ENCODE measurements at places on chromosomes 4 and X.

- DNase-seq = no peak
These were observed 6.9 kb downstream of the PRRG3 start for GRCh38 chrX:151702026-151702714.

DNA sequence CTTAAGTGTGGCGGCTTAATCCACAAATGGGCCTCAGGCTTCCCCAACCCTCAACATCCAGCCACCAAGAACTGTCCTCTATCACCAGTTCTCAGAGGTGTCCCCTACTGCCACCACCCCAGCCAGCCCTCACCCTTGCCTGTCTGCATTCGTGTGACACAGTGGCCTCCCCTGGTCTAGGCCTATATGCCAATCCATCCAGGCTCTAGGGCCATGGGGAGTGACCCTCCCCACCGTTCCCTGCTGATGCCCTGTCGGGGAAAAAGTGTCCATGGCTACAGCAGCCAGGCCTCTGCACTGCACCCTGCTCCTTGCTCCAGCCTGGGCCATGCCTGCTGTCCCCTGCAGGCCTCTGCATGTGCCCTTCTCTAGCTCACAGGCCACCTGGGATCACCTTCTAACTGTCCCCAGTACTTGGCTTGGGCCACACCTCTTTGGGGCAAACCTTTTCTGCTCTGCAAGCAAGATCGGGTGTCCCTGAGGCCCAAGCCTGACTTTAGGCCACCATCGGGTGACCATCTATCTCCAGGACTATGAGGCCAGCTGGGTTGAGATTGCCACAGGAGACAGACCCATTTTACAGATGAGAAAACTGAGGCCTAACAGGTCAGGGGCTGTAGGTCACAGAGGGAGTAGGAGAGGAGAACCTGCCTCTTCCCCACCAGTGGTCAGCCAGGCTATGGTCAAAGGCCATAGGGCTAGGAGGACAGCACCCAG is 75.8 kb downstream of the JAKMIP1 start:
- no peak for DNase-seq

DNA sequence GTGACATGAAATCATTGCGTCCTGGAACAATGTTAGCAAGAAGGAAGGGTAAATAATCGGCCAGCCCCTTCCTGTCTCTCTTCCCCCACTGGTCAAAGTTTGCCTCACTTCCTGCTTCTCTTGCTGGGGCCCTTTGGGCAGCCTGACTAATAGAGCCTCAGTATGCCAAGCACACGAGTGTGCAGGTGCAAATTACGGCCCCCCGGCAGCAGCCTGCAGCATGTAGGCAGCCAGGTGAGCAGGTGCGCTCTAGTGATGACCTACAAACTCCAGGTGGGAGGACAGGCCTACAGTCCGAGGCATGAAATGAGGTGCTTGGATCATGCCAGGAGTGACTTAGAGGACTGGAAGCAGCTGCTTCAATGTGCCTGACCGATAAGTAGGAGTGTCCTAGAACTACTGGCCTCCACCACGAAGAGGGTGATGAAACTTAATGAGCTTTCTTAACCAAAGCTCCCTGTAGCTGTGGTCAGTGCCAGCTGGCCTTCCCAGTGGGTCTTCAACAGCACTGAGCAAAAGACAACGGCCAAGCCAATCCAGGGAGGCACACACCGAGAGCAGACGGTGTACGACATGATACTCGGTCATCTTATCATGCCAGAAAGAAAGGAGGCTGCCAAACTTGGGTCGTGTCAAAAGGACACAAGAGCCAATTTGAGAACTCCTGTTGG is 26.1 kb upstream of the FAT1 start:
- no peak for DNase-seq

GRCh38 chr4:143351149-143351691 is 14.5 kb downstream of the GAB1 start:
- no peak for DNase-seq

DNA sequence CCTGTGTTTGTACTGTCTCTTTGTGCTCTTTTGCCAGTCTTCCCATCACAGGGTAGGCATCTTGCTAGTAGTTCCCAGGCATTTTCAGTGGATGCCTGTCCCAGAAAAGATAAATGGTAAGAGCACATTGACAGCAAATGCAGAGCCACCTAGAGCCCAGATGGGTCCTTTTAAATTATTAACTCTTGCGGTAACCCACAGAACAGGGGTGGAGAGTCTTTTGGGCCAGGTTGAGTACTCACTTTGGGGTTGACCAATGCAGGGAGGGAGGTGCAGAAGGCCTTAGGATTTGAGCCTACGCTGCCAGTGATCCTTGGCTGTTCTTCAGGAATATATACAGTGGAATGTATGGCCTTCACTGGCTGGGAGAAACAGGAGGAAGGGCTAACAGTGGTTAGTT is 173.8 kb downstream of the MSN start:
- DNase-seq = no peak

GRCh38 chrX:30814978-30815377 is 74.1 kb downstream of the TAB3 start:
- no peak for DNase-seq

DNA sequence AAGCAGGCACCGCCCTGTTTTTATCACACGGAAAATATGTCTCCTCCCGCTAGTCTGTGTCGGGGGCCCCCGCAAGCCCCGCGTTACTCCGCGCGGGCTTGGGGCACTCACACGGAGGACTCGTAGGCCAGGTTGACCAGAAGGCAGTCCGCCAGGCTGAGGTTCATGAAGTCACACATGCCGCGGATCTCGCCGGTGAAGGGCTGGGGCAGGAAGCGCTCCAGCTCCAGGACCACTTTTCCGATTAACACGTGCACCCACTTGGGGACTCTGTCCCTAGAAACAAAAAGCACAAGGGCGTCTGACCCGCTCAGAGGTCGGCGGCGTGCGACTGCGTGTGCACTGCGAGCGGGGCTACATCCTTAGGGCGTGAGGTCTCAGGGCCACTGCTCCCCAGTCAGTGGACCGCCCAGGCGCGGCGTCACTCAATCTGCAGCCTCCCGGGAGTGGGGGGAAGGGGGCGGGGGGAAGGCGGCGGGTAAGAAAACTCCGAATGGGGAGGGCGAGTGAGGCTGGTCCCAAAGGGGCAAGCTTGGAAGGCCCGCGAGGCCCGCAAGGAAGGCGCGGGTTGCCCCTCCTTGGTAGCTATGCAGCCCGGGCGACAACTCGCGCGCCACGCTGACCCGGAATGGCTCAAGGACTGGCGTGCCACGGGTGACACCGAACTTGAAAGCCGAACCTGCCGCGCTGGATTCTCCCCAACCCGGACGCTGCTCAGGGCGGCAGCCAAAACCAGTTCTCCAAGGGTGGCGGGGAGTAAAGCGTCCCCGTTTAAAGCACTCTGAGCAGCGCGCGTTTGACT is 722 bp downstream of the NAAA start:
- DNase-seq = peak; percentile 39

- DNase-seq = no peak
These were observed 24.2 kb downstream of the CHST7 start for GRCh38 chrX:46597771-46598170.

DNA sequence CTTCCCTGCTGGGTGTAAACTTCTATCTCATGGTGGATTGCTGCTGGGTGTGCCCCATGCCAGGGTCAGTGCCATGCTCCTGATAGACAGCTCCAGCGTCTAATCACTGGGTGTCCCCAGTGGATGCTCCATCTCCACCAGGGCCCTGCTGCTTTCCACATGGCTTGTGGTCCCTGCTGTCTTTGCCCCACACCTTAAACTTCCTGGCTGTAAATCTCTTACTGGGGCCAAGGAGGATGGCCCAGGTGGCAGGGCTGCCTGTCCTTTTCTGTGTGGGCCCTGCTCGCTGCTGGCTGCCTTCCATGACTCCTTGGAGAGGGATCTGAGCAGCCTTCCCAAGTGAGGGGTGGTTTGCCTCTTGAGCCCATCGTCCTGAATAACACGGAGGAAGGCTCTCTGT is 51.8 kb downstream of the RGS12 start:
- no peak for DNase-seq

DNA sequence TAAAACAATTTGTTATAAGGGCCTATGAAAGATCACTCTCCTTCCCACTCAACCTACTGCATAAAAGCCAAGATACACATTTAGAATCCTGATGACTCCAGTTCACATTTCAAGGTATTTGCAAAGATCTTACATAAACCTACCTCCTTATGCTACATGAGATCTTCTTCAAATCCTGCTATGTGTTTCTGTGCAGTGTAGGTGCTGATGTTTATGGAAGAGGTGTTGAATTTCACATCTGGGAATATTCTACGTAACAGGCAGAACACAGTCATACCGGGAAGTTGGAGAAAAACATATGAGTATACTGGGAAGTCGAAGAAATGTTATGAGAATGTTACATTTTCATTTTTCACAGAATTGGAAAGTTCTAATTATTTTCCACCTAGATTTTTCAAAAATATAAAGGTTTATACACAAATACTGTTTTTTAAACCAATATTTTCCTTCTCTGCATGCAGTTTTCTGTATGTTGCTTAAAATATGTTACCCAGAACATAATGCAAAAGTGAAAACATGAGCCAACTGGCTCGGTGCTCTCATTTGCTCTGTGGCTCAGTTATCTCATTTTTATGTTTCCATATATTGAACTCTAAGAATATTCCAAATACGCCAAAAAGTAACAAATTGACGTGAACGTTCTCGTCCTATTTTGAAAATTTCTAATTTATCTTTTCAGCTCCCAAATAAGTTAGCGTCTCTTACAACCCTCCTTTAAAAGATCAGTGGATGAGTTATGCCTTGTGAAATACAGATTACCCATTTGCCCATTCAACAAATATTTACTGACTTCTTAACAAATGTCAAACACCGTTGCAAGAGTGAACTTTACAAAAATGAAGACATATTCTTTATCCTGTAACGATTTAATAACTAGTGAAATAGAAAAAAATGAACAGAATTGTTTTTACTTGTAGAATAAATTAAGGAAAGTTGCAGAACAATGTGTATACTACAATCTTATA is 899.3 kb downstream of the STIM2 start:
- no peak for DNase-seq

DNA sequence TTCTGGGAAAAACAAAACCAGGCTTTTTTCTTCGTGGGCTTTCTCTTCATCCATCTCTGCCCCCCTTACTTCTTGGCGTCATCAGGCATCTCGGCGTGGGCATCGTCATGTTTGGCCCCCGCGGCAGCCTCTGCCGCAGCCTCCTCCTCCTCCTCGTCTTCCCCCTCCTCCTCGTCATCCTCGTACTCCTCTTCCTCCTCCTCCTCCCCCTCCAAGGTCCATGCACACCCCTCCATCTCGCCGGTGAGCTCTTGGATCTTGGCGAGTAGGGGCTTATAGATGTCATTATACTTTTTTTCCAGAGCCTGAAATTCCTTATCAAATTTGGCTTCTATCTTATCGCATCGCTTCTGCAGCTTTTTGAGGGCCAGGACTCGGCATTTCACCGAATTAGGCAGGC is 488 bp downstream of the NAP1L5 start:
- DNase-seq = no peak

GRCh38 chr4:67365661-67366245 is 179.6 kb downstream of the CENPC start:
- DNase-seq = no peak

GRCh38 chr4:123737156-123737555 is 340.6 kb downstream of the SPRY1 start:
- DNase-seq = no peak

DNA sequence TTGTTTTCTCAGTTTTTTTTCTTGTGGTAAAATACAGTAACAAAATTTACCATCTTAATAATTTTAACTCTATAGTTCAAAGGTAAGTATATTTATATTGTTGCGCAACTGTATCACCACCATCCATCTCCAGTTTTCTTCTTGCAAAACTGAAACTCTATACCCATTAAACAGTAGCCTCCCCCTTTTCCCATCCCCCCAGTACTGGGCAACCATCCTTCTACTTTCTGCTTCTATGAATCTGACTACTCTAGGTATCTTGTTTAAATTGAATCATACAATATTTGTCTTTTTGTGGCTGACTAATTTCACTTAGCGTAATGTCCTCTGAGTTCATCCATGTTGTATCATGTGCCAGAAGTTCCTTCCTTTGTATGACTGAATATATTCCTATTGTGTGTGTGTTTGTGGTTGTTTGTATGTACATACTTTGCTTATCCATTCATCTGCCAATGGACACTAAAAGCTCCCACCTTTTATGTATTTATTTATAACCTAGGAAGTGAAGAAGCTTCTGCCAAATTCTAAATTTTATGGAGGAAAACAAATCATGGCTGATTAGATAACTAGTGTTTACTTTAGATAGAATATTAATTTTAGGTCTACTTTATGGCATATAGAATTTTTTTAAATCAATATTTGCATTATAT is 10.0 kb downstream of the ABHD18 start:
- DNase-seq = no peak

DNA sequence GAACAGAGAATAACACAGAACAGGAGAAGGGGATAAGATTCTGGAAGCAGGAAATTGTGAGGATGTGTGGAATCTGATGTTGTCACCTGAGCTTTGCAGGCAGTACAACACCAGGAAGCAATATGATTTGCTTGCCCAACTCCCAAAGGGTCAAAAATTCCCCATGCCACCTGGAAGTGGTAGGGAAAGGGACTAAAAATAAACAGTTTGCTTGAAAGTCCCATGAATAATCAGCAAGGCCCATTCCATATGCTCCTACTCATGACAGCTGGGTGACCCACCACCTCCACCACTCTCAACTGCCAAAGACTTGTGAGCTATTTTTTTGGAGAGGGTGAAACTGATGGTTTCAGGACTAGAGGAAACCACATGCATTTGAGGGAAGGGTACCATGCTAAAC is 168.4 kb downstream of the KCNIP4 start:
- DNase-seq = no peak

DNA sequence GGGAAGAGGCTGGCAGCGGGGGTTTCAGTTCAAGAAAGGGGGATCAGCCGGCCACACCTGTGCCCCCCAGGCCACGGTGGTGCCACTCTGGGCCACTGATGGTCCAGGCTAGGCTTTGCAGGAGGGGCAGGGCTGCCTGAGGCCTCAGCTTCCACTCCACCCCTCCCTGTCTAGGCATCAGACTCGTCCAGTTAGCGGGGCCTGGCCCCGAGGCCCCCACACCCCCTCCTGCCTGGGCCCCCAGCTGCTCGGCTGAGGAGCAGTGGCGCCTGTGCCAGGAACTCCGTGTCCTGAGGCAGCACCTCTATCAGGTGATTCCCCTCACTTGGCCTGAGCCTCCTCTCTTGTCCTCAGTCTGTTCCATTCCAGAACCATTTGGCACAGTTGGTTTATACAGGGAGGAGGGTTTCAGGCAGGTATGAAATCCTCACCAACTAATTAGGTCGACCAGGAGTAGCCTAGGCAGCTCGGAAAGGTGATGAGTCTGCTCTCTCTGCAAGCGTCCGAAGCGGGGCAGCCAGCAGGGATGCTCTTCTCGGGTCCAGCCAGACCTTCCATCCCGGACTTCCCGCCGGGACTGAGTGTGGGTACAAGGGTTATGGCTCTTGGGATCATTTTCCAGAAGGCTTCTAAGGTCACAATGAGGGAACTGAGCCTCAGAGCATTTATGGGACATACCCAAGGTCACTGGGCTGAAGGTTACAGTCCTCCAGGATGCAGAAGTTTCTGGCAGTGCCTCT is 2.1 kb downstream of the NSG1 start:
- DNase-seq = no peak

GRCh38 chr4:17072483-17072882 is 174.0 kb upstream of the LDB2 start:
- no peak for DNase-seq

GRCh38 chrX:19549838-19550237 is 34.5 kb upstream of the MAP3K15 start:
- DNase-seq = no peak

Measured in omental fat pad (tissue), 4 donors.